ENCODE measurements at places on chromosomes 4 and X.

GRCh38 chrX:38563030-38563429, 1.7 kb downstream of the TSPAN7 start:
- no peak for DNase-seq

GRCh38 chr4:81740487-81740886, 268.8 kb upstream of the RASGEF1B start:
- DNase-seq = no peak

DNA sequence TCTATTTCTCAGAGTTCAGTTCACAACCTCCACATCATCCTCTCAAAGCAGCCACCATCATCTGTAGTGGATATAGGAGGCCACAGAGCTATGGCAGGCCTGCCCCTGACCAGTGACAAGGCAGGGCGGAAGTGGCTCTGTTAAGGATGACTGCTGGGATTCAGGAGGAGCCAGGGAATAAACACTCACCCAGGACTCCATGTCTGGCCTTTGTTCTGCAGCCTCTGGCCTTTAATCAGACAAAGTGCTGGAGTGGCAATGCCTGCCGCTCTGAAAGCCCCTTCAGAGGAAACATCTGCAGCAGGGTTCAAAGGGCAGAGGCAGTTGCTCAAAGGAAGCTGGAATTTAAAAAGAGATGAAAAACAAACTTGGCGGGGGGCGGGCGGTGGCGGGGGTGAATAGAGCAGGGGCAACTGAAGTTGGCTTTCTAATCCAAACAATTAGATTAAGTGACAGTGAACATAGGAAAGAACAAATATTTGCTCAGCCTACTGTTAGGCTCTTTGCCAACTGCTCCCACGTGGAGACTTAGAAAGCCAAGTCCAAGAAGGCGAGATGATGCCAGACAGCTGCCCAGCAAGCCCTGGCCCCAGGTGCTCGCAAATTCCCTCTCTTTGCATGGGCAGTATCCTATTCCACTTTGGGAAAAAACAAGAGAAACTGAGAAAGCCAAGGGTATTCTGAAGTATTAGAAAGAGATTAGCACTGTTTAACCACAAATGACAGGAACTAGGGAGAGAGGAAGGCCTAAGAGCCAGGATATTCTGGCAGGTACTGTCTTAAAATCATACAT, 5.5 kb downstream of the MPP1 start:
- DNase-seq = no peak

DNA sequence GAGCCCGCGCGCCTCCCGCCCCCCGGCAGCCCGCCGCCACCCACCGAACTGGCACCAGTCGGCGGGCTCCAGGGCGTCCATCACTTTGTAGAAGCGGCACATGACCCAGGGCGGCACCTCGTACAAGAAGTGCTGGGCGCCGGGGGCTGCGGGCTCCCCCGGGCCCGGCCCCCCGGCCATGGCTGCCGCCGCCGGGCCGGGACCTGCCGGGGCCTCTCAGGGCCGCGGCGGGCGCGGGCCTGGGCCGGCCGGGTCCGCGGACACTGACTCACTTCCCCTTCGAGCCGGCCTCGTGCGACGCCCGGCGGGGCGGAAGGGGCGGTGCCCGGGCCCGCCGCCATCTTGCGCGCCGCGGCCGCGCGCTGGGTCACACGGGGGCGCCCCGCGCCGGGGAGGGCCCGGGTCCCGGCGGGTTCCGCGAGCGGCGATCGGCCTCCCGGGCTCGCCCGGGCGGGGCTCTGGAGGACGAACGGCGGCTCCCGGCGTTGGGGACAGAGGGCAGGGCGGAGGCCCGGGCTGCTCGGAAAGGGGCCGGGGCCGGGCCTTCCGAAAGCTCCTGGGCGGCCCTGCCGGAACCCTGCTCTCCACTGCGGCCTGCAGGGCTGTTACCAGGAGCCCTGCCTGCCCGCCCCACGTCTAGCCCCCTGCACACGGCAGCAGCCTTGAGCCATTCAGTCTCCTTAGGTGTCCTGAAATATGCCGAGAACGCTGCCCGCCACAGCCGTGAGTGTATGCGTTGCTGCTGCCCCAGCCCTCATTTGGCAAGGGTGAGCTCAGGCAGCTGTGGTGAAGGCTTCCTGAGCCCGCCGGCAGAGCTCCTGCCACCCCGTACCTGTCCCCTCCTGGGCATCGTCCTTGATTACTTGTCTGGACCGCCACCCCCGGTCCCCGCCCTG, at the start of gene IRAK1:
Gene IRAK1 (minus strand): TSS at position 270 of the 896 bp plus-strand sequence. CDS start 90 bp downstream, at position 180.
- DNase-seq = no peak

DNA sequence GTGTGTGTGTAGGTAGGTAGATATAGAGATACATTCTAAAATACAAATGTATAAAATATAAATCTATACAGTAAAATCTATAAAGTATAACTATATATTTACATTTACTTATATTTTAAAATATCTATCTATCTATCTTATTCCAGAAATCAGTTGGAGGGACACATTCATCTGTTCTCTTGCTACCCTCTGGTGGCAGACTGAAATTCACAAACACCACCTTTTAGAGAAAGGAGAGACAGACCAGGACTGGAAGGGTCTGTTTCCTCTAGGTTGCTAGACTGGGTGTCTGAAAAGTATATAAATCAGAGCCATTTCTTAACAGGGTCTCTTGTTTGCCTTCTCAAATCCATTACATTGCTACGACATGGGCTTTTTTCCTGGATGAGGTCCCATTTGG, 343.0 kb downstream of the OPHN1 start:
- DNase-seq = no peak

DNA sequence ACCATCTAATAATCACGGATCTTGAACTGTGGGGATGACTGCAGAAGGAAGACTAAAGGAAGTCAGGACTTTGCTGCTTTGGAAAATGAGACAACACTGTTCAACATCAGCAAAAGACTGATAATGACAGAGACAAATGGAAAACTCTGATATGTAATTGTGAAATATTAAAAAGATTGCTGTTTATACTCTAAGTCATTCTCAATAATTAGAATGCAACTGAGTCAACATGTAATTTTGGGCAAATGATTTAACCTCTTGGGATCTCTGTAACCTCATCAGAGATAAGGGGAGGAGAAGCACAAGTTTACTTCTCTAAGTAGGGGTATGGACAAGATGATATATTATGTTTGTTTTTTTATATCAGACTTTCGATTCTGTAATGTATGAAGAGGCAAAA, 121.9 kb downstream of the GASK1B start:
- no peak for DNase-seq

DNA sequence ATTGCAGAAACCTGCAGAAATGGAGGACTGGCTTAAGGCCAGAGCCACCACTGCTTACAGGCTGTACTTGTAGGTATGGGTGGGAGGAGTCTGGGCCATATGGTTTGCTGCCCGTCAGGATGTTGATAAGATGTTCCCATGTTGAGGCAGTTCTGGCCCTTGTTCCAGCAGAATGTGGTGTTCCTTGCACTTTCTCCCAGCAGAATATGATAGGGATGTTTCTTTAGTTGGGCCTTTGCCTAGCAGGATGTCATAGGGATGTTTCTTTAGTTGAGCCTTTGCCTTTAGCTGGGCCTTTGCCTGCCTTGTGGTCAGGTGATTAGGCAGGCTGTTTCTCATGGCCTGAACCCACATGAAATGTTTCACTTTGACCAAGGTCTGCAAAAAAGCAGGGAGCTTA, 139.1 kb upstream of the PAQR3 start:
- DNase-seq = no peak

DNA sequence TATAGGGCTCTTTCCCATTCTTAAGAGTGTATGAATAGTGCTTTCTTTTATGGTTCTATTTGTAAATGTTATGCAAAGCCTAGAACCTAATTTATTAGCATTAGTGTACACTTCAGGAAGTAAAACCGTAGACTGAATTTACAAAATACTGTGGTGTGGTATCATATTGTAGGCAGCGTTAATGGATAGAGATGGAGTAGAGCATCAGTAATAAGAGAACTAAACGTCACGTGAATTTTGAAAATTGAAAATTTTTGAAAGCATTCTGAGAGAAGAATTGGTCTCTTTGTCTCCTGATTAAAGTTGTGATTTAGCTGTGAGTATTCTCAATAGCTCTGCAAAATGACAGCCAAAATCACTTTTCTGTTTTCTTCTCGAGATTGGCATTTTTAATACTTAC, 2.9 kb downstream of the STIM2 start:
- no peak for DNase-seq

GRCh38 chr4:60682901-60683300, 517.2 kb upstream of the ADGRL3 start:
- no peak for DNase-seq

Measured in stimulated activated CD4-positive, alpha-beta T cell treated with anti-CD3 and anti-CD28 coated beads, Interleukin-15, amount 100 ng/mL, for 48 hours (primary cell).